ENCODE measurements at places on chromosomes 7 and 10.

DNA sequence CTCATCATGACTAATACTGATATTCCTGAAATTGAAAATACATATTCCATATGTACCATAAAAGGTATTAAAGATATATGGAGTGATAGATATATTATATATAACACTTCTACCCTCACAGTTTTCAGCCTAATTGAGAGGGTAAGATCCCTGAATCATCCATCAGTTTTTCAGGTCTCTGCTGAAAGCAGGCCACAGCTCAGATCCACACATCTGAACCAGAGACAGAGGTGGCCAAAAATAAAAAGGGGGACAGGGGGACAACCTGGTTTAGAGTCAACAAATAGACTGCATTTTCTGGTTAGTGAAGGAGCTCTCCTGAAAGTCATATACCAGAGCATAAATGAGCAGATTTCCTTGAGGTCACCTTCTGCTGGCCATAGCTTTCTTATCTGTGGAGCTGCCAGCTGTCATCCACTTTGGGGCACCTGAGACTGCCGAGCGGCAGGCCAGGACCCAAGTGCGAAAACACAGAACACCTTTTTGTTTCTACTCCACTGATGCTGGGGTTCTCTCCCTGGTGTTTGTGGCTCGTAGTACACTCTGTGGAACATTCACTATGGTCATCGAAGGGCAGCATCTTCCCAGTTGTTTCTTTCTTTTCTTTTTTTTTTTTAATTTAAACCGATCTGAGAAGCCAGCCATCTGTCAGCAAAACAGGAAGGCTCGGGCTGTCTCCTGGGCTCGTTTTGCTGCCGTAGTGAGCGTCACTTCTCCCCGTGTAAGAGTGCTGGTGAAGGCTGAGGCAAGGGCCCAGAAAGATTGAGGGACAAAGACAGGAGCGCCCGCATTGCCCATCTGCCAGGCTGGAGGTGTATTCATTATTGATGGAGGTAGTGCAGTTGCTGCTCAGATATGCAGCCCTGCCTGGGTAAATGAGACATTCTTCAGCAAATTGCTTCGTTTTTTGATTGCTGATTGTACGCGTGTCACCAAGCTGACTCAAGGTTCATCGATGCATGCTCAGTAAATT, 13.5 kb downstream of the IKZF1 start:
- no peak for DNase-seq

DNA sequence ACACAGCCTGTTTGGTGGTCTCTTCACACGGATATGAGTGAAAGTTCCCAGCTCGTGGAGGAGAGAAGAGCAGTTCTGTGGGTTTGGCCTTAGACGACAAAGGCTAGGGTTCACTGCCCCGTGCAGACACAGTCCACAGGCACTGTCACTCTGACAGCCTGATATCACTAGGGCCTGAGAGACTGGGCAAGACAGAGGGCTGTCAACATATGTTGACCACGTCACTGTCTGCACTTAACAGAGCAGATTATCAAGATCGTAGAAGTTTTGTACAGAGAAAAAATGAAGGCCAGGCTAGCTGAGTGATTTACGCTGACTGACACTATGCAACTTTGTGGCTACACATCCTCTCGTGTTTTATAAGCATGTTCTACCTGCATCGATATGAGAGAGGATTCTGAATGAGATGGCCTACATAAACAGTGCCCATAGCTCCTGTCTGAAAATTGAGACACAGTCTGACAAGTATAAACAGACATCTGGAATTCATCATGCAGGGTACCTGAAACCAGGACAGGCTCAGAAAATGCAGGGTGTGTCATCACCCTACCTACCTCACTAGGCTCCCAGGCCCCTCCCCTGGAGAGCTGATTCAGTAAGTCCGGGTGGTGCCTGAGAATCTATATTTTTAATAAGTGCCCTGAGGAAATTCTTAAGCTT, 120.0 kb downstream of the SGMS1 start:
- no peak for DNase-seq

GRCh38 chr7:12893292-12893691, 205.9 kb downstream of the ARL4A start:
- DNase-seq, result no peak

GRCh38 chr10:18359812-18360211, 219.6 kb downstream of the CACNB2 start:
- no peak for DNase-seq

DNA sequence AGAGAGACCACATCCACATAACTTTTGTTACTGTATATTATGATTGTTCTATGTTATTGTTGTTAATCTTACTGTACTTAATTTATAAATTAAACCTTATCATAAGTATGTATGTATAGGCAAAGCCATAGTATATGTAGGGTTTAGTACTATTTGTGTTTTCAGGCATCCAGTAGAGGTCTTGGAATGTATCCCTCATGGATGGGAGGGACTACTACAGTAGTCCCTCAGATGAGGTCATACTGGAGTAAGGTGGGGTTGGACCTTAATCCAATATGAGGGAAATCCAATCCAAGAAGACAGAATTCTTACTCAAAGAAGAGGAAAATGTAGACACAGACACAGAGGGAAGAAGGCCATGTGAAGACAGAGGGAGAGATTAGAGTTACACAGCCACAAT, 34.1 kb upstream of the MALRD1 start:
- DNase-seq, result no peak

DNA sequence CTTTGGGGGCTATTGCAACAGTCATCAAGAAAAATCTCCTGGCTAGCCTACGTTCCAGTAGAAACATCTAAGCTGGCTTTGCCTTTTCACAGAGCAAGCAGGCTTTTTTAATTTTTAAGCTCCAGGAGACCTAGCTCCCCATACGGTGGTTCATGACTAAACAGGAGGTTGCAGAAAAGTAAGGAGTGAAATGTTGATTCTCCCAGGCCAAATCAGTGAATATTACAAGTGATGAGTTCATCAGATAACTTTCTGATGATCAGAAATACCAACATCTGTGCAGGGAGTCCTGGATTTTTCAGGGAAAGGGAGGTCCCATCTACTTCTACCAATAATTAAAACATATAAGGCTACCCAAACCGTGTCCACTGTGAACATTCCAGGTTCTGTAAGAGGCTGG, 477.3 kb upstream of the CELF2 start:
- no peak for DNase-seq

DNA sequence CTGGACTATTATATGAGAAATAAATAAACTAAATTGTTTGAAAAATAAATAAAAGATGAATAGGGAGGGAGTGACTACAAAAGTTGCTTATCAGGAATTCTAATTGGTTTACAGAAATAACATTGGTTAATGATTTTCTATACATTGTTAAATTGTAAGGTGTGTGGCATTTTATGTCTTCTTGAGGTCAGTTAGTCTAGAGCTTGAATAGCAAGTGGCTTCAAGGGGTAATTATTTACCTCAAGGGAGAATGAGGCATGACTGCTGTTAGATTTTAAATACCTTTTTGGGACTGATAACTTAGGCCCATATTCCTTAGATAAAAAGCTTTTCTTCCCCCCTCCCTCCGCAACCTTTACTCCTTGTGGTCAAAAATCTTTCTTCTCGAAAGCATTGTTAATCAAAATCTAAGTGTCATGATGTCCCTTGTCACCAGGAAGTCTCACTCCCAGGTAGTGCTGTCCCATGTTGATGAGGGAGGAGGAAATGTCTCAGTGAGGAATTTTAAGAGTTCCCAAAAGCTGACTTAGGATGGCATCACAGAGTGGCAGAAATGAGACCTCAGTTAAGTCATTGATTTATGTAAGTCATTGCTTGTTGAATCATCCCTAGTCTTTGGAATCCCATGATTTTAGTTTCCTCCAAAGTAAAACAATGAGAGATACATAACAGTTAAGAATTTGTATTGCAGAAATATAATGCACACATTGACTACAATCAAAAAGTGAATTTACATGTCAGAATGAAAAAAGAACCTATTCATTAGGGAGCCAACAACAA, 71.5 kb downstream of the MAPK8 start:
- DNase-seq, result no peak

- DNase-seq, result no peak
Measured at GRCh38 chr7:122485856-122486255, 181.3 kb upstream of the FEZF1 start.

- DNase-seq, result no peak
Measured at GRCh38 chr10:47441938-47442337, 42.0 kb downstream of the ANXA8 start.

DNA sequence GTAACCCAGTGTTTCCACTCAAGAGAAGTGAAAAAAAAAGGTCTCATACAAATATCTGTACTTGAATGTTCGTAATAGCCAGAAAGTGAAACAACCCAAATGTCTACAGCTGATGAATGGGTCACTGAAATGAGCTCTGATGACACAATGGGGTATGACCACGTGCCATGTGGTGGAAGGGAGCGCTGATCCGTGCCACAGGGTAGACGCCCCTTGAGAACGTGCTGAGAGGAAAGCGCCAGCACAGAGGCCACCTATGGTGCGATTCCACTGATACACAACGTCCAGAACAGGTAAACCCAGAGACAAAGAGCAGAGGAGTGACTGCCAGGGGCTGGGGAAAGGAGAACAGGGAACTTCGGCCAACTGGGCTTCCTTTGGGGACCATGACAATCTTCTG, 50.3 kb downstream of the MAD1L1 start:
- DNase-seq, result no peak

DNA sequence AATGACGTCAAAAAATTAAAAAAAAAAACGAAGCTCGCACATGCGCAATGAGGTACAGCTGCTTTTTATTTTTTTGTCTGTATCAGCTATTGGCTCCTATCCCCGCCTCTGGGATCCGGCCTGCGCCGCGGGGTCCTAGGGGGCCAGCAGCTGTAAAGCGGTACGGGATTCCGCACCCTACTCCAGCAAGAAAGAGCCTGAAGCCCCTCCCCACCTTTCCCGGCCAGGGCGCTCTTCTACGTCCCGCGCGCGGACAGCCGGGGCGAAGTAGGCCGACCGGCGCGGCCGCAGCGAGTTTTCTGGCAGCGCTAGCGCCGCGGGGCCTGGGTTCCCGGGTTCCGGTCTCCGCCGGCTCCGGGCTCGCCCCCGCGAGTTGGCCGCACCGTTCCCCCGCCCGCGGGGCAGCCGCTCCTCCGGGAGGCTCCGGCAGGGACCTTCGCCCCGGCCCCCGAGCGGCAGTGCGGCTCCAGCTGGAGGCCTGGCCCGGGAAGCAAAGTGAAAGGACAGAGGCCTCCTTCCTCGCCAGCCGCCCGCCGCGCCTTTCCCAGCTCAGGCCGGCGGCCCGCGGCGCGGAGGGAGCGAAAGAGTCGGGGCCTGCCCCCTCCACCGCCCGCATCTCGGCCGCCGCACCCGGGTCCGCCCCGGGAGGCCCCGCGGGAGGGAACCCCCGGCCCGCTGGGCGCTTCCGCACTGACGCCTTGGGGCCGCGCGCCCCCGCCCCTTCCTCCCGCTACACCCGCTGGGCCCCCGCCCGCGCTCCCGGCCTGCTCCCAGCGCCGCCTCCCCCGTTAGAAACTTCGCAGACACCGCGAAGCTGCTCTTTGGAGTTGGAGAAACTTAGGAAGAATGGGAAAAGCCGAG, 4.7 kb upstream of the SPAG6 start:
- no peak for DNase-seq

- DNase-seq, result peak; percentile 2
Measured at GRCh38 chr10:36888925-36889573, 236.3 kb upstream of the ANKRD30A start.

DNA sequence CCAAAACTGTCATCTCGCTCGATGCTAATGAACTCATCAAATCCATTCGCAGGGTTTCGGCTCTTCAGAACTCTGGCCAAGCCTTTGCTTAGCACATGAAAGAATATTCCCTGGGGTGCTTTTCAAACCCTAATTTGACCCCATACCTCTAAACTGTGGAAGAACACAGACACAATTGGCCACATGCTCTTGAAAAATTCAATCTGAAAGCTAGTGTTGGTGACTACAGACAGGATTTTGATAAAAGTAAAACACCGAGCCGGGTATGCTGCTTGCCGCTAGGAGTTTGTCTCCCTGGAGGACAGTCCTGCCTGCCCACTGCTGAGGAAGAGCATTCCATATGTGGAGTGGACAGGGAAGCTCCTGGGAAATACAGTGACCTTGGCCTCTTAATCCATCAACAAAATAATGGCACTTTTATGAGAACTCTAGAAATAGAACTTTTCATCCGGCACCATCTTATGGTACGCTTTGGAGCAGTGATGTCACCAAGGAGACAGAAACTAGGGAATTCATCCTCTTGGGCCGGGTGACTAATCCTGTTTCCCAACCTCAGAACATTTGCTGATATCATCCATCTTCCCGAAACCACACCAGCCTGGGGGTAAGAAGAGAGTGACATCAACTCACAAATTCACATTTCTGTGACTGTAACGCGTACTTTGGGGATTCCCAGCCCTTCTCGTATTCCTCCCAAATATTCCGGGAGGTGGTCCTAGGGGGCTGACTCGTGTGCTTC, 34.2 kb downstream of the MTURN start:
- no peak for DNase-seq

DNA sequence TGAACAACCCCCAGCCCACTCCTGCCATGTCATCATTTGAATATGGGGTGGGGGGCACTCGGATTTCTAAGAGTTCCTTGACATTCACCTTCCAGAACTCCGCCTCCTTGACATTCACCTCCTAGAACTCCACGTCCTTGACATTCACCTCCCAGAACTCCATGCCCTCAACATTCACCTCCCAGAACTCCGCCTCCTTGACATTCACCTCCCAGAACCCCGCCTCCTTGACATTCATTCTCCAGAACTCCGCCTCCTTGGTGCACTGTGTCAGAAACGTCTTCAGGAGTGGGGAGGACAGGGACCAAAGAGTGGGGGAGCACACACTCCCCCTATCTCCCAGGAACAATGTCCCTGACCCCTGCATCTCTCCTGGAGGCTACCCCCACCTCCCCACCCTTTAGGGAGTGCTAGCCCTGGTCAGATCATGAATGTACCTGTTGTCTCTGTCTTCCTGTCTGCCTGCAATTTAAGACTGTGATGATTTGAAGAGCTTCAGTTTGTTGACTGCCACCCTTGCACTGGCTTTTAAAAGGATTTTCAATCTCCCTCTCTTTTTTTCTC, 110.1 kb downstream of the NPTX2 start:
- no peak for DNase-seq

DNA sequence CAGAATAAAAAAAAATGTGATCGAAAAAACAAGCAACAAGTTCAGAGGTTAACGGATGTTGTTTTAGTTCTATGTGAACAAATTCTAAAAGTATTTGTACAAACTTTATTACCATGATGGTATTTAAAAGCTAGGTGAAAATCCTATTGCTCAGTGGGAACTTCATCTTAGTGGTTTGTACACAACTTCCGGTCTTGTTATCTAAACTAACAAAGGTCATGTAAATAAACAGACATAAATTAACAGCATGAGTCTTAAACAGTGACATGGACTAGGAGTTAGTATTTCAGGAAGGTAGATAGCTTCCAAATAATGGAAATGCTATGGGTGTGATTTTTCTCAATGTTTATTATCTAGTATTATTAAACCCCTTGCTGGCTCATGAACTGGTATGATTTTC, 83.8 kb downstream of the SPAG6 start:
- DNase-seq, result no peak

DNA sequence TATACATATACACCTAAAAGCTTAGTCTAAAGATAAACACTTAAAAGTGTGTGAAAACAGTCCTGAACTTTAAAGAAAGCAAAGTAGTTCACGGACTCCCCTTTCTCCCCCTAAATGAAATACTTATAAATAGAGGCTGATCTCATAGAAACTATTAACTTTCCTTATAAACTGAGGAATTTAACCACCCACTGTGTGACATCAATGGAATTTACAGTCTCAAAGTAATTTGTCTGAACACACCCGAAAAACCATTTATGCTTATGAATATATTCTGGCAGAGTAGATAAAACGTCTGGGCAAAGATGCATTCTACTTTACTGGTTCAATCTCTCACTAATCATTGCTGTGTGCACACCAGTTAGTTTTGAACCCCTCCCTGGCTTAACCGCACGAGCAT, 181.8 kb upstream of the DGKB start:
- no peak for DNase-seq
